Smooth muscle cell of the brain vasculature (primary cell): ENCODE measurements at places on chromosomes 6 and 20.

- no peak for DNase-seq
Measured at GRCh38 chr20:36132802-36133211, 21.7 kb upstream of the EPB41L1 start.

DNA sequence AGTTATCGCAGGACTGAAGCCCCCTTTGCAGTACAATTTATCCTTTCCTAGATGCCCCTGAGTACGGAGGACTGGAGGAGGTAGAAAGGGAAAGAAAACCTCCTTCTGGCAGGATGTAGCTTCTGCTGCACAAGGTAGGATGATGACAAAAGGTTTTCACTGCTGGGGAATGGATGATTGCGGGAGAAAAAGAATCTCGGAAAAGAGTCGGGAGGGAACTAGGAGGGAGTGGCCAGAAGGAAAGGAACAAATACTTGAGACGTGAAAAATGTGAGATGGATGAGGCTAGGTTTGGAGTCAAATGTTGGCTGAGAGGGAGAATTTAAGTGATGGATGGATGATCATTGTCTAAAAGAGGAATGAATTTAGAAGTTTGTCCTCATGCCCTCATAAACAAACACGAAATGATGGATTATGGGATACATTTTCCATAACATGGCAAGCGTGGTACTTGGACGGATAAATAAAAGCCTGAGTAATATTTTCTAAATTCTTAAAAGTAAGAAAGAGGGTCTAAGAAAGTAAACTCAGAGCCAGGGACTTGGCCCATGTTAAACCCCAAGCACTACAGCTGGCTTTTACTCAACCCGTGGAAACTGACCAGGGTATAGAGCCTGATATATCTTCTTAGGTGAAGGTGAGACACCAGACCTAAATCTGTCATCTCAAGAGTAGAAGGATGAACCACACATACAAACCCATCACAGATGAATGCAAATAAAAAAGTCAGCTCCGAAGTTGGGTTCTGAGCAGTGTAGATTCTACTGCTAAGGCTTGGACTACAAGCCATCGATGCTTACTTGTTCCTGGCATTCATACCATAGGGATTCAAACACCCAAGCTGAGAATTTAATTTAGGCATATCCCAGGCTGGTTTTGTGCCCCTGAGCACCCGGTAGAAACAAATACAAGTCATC lies 72.4 kb downstream of the HFE start:
- DNase-seq: no peak

DNA sequence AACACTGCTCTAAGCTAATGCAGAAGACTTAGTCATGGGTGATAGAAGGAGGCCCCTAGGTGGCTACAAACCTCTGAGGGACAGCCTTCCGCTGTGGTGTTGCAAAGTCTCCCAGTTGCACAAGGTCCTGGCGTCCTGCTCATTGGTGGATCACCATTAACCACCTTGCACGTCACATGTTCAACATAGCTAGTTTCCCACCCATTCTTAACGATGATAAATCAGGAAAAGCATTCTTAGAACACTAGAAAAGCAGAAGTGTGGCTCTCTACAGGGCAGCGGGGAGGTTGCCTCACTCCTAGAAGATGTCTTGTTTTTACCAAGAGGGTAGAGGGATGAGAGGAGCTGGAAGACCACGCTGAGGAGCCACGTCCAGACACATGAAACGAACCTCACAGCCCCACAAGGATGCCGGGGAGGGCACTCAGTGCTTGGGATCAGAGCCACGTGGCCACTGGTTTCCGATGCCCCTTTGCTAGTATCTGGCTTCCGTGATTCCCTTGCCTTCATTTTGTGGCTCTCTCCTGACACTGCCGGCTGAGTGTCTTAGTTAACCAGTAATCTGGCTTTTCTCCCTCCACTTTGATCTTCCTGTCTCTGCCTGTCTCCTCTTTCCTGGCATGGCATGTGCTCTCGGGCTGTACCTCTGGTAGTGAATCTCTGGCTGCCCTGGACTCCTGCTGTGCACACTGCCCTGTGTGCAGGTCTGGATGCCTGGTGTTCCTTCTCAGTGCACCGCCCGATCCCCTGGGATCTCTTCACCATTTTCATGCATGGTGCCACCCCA lies 91.4 kb upstream of the NEDD9 start:
- DNase-seq: no peak

DNA sequence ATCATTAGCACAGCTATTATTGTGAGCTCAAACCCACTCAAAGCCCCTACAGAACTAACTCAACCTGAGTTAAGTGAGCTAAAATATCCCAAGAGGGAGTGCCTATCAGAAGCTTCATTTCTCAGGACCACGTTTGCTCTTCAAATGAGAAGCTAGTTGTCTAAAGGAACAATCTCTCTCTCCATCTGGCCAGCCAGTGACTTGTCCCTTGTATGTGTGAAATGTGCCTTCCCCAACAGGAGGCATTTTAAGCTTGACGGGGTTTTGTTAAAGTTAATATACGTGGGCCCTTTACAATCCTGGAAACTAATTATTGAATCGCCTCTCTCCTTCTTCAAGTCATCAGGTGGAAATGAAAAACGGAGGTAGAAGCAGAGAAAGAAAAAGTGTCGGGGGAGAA lies 62.0 kb downstream of the TRERF1 start:
- no peak for DNase-seq

DNA sequence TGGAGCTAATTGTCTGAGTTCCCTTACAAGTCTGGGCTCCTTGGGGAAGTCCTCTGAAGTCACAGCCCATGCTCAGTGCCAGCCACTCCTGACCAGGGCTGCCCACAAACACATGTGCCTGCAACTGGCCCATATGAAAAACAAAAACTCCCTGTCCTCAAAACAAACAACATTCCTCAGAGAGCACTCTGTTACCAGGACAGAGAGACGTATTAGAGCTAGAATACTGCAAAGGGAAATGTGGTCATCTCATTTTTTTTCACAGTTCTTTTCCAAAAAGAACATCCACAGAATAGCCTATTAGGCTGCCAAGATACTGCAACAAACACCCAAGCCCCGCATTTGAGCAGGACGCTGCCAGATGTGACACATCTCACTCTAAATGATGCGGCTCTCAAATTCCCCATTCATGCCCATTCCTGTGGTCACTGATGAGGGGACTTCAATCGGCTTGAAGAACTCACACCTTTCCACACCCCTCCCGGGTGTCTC lies 71.1 kb downstream of the SLC22A23 start:
- DNase-seq: no peak

DNA sequence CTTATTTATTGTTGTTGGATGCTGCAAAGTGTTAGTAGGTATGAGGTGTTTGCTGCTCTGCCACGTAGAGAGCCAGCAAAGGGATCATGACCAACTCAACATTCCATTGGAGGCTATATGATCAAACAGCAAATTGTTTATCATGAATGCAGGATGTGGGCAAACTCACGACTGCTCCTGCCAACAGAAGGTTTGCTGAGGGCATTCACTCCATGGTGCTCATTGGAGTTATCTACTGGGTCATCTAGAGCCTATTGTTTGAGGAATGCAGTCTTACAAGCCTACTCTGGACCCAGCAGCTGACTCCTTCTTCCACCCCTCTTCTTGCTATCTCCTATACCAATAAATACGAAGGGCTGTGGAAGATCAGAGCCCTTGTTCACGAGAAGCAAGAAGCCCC lies 12.1 kb downstream of the MICB start:
- no peak for DNase-seq

- no peak for DNase-seq
Measured at GRCh38 chr6:12436224-12436623, 146.1 kb downstream of the EDN1 start.

GRCh38 chr6:45421709-45422502 lies 44.2 kb upstream of the SUPT3H start:
- no peak for DNase-seq

GRCh38 chr6:166333172-166333995 lies 9.0 kb downstream of the SFT2D1 start:
- no peak for DNase-seq

DNA sequence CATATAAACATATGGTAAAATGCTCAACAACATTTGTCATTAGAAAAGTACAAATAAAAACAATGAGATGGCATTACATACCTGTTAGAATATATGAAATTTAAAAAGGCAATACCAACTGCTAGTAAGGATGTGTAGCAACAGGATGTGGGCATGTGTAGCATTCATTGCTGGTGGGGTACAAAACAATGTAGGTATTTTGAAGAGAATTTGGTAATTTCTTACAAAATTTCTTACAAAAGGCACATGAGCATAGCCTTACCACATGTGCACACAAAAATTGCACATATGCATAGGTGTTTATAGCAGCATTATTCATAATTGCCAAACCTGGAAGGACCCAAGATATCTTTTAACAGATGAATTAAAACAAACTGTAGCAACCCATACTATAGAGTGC lies 1355.1 kb upstream of the CITED2 start:
- DNase-seq: no peak

GRCh38 chr20:4947817-4948559 lies 53.3 kb downstream of the SLC23A2 start:
- no peak for DNase-seq

DNA sequence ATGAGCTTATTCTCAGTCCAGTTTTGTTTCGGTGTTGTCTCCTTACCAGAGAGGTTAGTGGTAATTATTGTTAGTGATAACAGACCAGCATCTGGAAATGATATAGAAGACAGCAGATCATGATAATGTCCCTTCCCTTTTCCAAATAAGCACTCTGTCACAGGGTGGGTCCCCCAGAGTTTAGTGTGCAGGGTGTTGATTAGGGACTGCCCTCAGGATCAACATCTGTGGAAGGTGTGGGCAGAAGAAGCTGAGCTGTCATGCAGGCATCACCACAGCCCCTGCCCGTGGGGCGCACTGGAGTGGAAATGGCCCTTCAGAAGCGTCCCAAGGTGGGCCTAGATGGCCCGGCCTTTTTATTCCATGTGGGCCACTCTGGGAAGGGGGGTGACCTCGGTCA lies 67.6 kb upstream of the DTNBP1 start:
- no peak for DNase-seq

GRCh38 chr6:25519856-25520255 lies 132.2 kb upstream of the SCGN start:
- no peak for DNase-seq

DNA sequence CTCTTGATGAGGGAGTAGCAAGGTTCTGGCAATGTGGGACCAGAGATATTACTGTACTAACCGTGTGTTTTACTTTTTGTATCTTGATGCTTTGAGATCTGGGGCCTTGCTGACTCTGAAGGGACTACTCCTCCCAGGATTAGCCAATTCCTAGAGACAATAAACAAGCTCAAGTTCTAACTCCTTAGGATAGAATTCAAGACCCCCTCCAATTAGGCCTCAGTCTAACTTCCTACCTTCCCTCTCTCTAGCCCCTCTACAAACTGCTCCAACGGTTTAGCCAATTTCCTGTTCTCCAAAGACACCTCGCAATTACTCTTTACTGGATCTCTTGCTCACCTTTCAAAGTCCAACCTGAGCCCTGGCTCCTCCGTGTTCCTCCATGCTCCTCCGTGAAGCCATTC lies 158.7 kb upstream of the JARID2 start:
- DNase-seq: no peak

- DNase-seq: no peak
Measured at GRCh38 chr20:49392745-49393144, 89.7 kb downstream of the KCNB1 start.

DNA sequence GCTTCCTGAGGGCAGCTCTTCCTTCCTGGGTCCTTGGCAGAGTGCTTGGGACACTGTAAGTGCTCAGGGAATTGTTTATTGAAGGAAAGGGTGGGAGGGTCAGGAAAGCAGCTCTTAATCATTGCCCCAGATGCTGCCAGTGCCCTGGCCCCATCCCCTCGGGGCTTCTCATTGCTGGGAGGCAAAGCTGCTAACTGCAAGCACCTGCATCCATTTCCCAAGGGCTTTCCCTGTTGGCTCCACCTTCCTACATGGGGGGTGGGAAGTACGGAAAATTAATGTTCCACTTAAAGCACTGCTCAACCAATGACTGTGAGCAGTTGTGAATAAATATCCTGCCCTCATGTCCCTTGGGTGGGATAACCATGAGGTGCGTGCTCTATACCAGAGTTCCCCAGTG lies 56.4 kb downstream of the NDUFAF5 start:
- DNase-seq: no peak

GRCh38 chr6:140660295-140660694 lies 1285.8 kb upstream of the CITED2 start:
- DNase-seq: no peak

- DNase-seq: peak; percentile 85
Measured at GRCh38 chr6:85111481-85112011, 338.3 kb upstream of the NT5E start.

GRCh38 chr6:8658416-8658815 lies 223.1 kb upstream of the SLC35B3 start:
- DNase-seq: no peak
